MV-4-11 (cell line): ENCODE measurements at places on chromosomes 3 and 15.

GRCh38 chr3:31004025-31004678, 109.7 kb upstream of the GADL1 start:
- peak; percentile 70 for DNase-seq

GRCh38 chr15:70555713-70556112, 207.6 kb downstream of the UACA start:
- DNase-seq: no peak

- DNase-seq: no peak
These were observed 9.3 kb upstream of the ATP13A4 start for GRCh38 chr3:193564012-193564411.

DNA sequence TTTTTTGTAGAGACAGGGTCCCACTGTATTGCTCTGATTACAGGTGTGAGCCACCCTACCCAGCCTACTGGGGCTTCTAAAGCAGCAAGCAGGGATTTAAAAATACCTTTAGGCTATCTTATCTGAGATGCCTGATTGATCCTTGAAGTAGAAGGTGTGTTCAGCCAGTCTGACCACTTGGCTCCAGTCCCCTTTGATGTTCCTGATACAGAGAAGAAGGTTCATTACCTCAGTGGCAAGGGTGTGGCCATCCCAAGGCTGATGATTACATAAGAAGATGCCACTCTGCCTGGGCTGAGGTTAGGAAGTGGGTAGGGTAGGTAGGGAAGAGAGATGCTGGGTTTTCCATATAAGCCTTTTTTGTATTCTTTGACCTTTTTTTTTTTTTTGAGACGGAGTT, 11.2 kb upstream of the DCAF1 start:
- no peak for DNase-seq

- no peak for DNase-seq
These were observed 171.0 kb downstream of the TPRG1 start for GRCh38 chr3:189342811-189343210.
